ENCODE measurements at places on chromosomes 1 and 21. TPM values are rescaled to one million over a fixed set of nuclear protein-coding genes. Genes with fewer than 3 reads are reported as not detected.

GNAT2 gene
- total RNA-seq, result 0.13 TPM

FABP3 gene
- total RNA-seq, result not detected

AMY1A gene
- not detected for total RNA-seq

NBL1 gene
- total RNA-seq, result 33.3 TPM

SLC16A4 gene
- total RNA-seq, result 9.6 TPM

CA14 gene
- not detected for total RNA-seq

ACTL8 gene
- not detected for total RNA-seq

HAPLN2 gene
- not detected for total RNA-seq

VWA1 gene
- total RNA-seq, result 1.3 TPM

CYP4A11 gene
- not detected for total RNA-seq

OR2L2 gene
- total RNA-seq, result not detected

RO60 gene
- total RNA-seq, result 165 TPM

METTL25B gene
- 10.0 TPM for total RNA-seq

OVAAL gene
- not detected for total RNA-seq

ST6GALNAC3 gene
- total RNA-seq, result 39.0 TPM

PGLYRP3 gene
- not detected for total RNA-seq

HES3 gene
- total RNA-seq, result not detected

SPRR2F gene
- total RNA-seq, result not detected

SRGAP2B gene
- 120 TPM for total RNA-seq

HOOK1 gene
- under 0.01 TPM for total RNA-seq

HNRNPR gene
- 155 TPM for total RNA-seq

OLFML2B gene
- 0.40 TPM for total RNA-seq

IL10 gene
- not detected for total RNA-seq

All from thoracic aorta endothelial cell (primary cell).